IPS DF 6.9 (cell line): ENCODE measurements at places on chromosomes 11 and 22.

DNA sequence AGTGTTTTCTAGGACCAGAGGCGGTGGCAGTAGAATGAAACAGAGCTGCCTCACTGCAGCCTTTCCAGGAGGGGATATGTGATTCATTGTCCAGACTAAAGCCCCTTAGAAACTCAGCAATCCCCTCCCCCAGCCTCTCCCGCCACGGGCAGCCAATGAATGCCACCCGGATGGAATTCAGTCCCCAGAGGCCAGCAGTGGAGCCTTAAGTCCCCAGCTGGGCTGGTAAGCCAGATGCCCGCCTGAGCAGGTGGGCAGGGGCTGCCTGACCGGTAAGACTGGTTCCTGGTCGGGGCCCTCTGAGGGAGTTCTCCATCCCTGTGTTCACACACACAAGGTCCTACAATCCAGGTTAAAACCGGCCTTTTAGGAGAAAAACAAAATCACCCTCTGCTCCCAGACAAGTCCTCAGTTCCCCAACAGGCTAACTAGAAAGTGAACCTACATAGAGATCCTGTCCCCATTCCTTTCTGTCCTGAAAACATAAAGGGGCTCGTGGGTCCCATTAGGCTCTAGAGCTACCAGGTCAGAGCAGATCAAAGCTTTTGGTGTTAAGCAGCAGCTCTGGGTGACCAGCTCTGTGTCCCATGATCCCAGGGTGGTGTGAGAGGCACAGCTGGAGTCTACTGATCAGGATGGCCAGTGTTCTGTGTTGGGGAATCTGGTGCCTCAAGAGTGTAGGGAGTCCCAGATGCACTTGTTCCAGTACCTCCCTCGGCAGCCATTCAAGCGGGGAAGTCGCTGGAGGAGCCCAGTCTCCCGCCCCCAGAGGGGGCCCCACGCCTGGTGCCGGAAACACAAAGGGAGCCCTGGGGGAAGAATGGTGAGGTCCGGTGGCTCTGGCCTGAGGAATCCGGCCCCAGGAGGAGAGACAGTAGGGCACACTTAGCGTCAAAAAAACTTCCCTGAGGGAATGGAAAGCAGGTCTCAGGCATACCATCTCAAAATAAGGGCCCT is 2.6 kb downstream of the PATZ1 start:
- peak overlapping the region; percentile 20; the same call in 1 of the 2 replicates for H3K4me3 ChIP-seq
- H3K36me3 ChIP-seq, result peaks cover 13% of the 10 kb centered on the region
- peak overlapping the region; percentile 19 for H3K27ac ChIP-seq
- peaks cover 15% of the 10 kb centered on the region for H3K4me1 ChIP-seq

GRCh38 chr22:43828998-43829782 is 17.1 kb upstream of the EFCAB6 start:
- no peaks in the 10 kb centered on the region for H3K27me3 ChIP-seq
- H3K4me3 ChIP-seq, result no peak overlapping the region
- H3K36me3 ChIP-seq, result peaks cover 3% of the 10 kb centered on the region; the same call in 1 of the 2 replicates
- DNase-seq, result no peak
- H3K27ac ChIP-seq, result no peak overlapping the region
- no peaks in the 10 kb centered on the region for H3K4me1 ChIP-seq

GRCh38 chr22:21759093-21759492 is 23.5 kb upstream of the YPEL1 start:
- H3K27ac ChIP-seq, result no peak overlapping the region
- no peak overlapping the region for H3K4me3 ChIP-seq
- no peaks in the 10 kb centered on the region for H3K27me3 ChIP-seq
- no peaks in the 10 kb centered on the region; the same call in 1 of the 2 replicates for H3K4me1 ChIP-seq

DNA sequence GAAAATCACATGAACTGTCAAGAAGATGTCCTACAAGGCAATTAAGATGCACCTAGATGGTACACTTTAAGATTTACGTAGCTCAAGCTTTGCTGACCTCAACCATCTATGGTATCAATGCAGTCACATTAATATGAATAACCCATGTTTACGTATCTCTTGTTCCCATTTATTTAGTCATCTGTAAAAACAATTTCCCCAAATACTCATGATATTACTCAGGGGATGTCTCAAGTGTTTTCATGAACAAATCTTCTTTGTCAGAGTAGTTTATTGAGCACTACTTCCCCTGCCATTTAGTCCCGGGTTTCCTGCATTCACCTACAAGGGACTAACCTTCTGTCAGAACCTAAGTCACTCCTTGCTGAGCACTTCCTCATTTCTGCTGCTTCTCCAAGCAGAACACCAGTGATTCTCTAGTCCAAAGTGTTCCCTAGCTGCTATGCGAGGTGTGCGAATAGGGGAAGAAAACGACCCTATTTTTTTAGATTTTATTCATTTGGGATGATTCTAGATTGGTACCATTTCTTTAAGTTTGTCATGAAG is 554.3 kb upstream of the LRRC4C start:
- no peaks in the 10 kb centered on the region for H3K4me1 ChIP-seq
- H3K27me3 ChIP-seq, result no peaks in the 10 kb centered on the region
- no peak for DNase-seq
- H3K36me3 ChIP-seq, result no peaks in the 10 kb centered on the region
- H3K27ac ChIP-seq, result no peak overlapping the region
- H3K4me3 ChIP-seq, result no peak overlapping the region

- no peak for DNase-seq
- H3K27ac ChIP-seq, result no peak overlapping the region
- no peaks in the 10 kb centered on the region for H3K4me1 ChIP-seq
- no peaks in the 10 kb centered on the region for H3K36me3 ChIP-seq
- H3K27me3 ChIP-seq, result no peaks in the 10 kb centered on the region
- H3K4me3 ChIP-seq, result no peak overlapping the region
These were observed 114.2 kb downstream of the CHST1 start for GRCh38 chr11:45551191-45551713.

DNA sequence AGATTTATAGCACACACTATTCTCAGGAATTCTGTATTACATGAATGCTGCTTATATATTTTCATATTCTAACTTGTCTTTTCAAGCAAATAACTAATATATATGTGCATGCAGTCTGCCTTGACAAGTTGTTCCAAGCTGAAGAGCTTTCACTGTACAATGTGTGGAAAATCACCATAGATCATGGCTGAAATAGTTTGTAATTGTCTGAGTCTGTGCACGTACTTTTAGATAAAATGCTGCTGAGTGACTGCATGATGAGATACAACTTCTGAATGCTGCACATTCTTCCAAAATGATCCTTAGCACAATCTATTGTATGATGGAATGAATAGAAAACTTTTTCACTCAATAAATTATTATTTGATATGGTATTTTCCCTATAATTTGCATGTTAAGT is 58.9 kb downstream of the SLC5A12 start:
- no peak overlapping the region for H3K27ac ChIP-seq
- no peaks in the 10 kb centered on the region for H3K4me1 ChIP-seq
- H3K27me3 ChIP-seq, result no peaks in the 10 kb centered on the region
- no peak for DNase-seq
- H3K36me3 ChIP-seq, result no peaks in the 10 kb centered on the region

GRCh38 chr11:103942646-103943045 is 93.8 kb upstream of the DDI1 start:
- no peaks in the 10 kb centered on the region for H3K36me3 ChIP-seq
- no peak overlapping the region for H3K4me3 ChIP-seq
- H3K27ac ChIP-seq, result no peak overlapping the region
- no peak for DNase-seq
- H3K27me3 ChIP-seq, result no peaks in the 10 kb centered on the region

- H3K4me3 ChIP-seq, result peak within 1 kb of the TSS; percentile 33; the same call in 1 of the 2 replicates
- no peaks in the 10 kb centered on the region for H3K36me3 ChIP-seq
- DNase-seq, result no peak
- H3K27ac ChIP-seq, result no peak within 1 kb of the TSS
These were observed at the start of gene KCNK4 for GRCh38 chr11:64291262-64291751. TSS of gene KCNK4 (plus strand) at chr11:64291302. CDS start at chr11:64293019, 1,717 bp downstream.

DNA sequence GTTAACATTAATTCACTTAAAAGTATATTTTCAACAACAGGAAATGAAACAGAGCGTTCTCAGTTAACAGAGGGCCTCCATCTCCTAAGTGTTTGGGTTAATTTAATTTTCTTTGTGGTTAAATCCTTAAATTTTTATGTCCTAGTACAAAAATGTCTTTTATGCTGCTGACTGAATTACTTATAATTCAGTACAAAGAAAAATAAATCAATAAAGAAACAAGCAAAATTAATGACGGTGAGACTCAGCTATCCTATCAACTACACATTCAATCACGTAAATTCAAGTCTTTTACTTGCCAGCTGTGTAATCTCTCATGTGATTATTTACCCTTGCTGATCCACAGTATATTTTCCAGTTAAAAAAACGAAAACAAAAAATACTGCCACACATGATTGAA is 81.4 kb downstream of the BBOX1 start:
- H3K4me3 ChIP-seq, result no peak overlapping the region
- no peaks in the 10 kb centered on the region for H3K36me3 ChIP-seq
- H3K4me1 ChIP-seq, result peaks cover 2% of the 10 kb centered on the region; the same call in 1 of the 2 replicates
- DNase-seq, result no peak
- no peaks in the 10 kb centered on the region for H3K27me3 ChIP-seq

DNA sequence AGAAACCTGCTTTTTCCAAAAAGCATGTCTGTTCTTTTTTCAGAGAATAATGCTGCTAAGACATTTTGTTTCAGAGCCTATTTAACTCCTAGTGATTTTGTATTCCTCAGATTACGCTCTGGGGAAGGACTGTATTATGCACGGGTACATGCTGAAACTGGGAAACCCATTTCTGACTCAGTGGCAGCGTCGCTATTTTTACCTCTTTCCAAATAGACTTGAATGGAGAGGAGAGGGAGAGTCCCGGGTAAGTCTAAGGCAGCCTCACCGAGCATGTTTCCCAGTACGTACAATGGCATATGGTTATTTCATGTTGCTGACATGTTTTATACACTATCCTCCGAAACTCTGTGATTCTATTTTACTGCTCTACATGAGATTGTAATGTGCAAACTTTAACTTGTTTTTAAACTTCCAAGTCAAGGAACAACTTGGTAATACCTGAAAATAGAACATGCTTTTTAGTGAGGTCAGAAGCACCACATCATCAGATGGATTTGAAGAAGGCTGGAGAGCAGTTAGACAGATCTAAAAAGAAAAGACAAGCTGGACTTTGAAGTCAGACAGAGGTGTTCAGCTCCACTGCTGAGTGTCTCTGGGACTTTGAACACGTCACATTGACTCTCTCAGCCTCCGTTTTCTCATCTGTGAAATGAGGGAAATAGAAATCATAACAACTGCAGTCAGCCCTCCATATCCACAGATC is 23.7 kb upstream of the MYO18B start:
- H3K4me3 ChIP-seq, result no peak overlapping the region
- no peaks in the 10 kb centered on the region for H3K27me3 ChIP-seq
- DNase-seq, result no peak
- H3K36me3 ChIP-seq, result no peaks in the 10 kb centered on the region

- H3K4me3 ChIP-seq, result no peak overlapping the region
- H3K4me1 ChIP-seq, result no peaks in the 10 kb centered on the region
- DNase-seq, result no peak
- no peaks in the 10 kb centered on the region for H3K27me3 ChIP-seq
- no peak overlapping the region for H3K27ac ChIP-seq
These were observed 7.5 kb downstream of the ASCC2 start for GRCh38 chr22:29830585-29830984.

GRCh38 chr11:17171916-17172315 is 35.9 kb downstream of the PIK3C2A start:
- H3K27me3 ChIP-seq, result no peaks in the 10 kb centered on the region
- no peak for DNase-seq
- no peak overlapping the region for H3K4me3 ChIP-seq
- no peak overlapping the region for H3K27ac ChIP-seq
- H3K36me3 ChIP-seq, result peaks cover 3% of the 10 kb centered on the region; the same call in 1 of the 2 replicates

DNA sequence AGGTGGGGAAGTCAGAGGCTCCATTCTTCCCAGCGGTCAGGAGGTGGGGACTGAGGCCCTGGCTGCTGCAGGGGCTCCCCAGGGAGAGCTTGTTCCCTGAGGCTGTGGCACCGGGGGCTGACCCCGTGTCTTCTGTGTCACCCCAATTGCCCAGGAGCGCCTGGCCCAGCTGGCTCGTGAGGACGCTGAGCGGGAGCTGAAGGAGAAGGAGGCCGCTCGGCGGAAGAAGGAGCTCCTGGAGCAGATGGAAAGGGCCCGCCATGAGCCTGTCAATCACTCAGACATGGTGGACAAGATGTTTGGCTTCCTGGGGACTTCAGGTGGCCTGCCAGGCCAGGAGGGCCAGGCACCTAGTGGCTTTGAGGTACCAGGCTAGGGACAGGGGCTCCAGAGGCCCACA is 53.2 kb downstream of the MYO7A start:
- H3K36me3 ChIP-seq, result no peaks in the 10 kb centered on the region; the same call in 1 of the 2 replicates
- no peak overlapping the region for H3K27ac ChIP-seq
- peaks cover 4% of the 10 kb centered on the region; the same call in 1 of the 2 replicates for H3K4me1 ChIP-seq
- no peak for DNase-seq
- no peak overlapping the region for H3K4me3 ChIP-seq

- H3K36me3 ChIP-seq, result no peaks in the 10 kb centered on the region
- H3K4me1 ChIP-seq, result no peaks in the 10 kb centered on the region; the same call in 1 of the 2 replicates
- DNase-seq, result no peak
- no peaks in the 10 kb centered on the region for H3K27me3 ChIP-seq
- H3K4me3 ChIP-seq, result no peak overlapping the region
These were observed 174.8 kb downstream of the NELL1 start for GRCh38 chr11:20844216-20844615.

GRCh38 chr11:77071671-77072605 is 5.2 kb downstream of the CAPN5 start:
- H3K36me3 ChIP-seq, result no peaks in the 10 kb centered on the region
- no peak overlapping the region for H3K27ac ChIP-seq
- H3K4me3 ChIP-seq, result no peak overlapping the region
- no peak for DNase-seq
- H3K27me3 ChIP-seq, result no peaks in the 10 kb centered on the region

GRCh38 chr22:25362883-25363240 is 143.4 kb downstream of the CRYBB2 start:
- no peak overlapping the region for H3K4me3 ChIP-seq
- no peaks in the 10 kb centered on the region for H3K27me3 ChIP-seq
- H3K4me1 ChIP-seq, result no peaks in the 10 kb centered on the region
- H3K36me3 ChIP-seq, result peaks cover 5% of the 10 kb centered on the region; the same call in 1 of the 2 replicates
- no peak overlapping the region for H3K27ac ChIP-seq

- H3K36me3 ChIP-seq, result no peaks in the 10 kb centered on the region
- H3K4me3 ChIP-seq, result no peak overlapping the region
- H3K27ac ChIP-seq, result no peak overlapping the region
- H3K27me3 ChIP-seq, result no peaks in the 10 kb centered on the region
- no peaks in the 10 kb centered on the region for H3K4me1 ChIP-seq
These were observed 43.2 kb downstream of the GLYATL2 start for GRCh38 chr11:58801302-58801701.

GRCh38 chr11:24070435-24070834 is 426.4 kb upstream of the LUZP2 start:
- H3K27me3 ChIP-seq, result no peaks in the 10 kb centered on the region
- no peaks in the 10 kb centered on the region for H3K36me3 ChIP-seq
- H3K4me3 ChIP-seq, result no peak overlapping the region

DNA sequence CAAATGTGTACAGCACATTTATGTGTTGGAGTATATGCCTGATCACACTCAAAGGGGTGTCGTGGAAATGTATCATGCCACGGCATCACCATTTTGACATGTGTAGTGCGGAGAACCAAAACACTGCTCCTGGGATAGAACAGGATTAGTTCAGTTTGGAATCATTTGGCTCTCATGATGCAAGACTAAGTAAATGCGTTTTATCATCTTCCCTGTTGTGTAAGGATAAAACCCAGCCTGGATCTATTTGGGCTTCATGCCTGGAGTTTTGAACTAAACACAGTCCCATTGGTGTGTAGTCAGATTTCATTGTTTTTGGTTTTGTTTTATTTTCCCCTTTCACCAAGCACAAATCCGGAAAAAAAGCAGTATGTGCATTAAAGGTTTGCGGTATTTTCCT is 574.3 kb downstream of the NTM start:
- no peak overlapping the region for H3K27ac ChIP-seq
- DNase-seq, result no peak
- H3K36me3 ChIP-seq, result no peaks in the 10 kb centered on the region
- no peaks in the 10 kb centered on the region for H3K27me3 ChIP-seq
- H3K4me1 ChIP-seq, result no peaks in the 10 kb centered on the region
- no peak overlapping the region for H3K4me3 ChIP-seq
